SK-N-SH (cell line): ENCODE measurements at places on chromosomes 3 and 15. TPM values are rescaled to one million over a fixed set of nuclear protein-coding genes. Genes with fewer than 3 reads are reported as not detected.

DNA sequence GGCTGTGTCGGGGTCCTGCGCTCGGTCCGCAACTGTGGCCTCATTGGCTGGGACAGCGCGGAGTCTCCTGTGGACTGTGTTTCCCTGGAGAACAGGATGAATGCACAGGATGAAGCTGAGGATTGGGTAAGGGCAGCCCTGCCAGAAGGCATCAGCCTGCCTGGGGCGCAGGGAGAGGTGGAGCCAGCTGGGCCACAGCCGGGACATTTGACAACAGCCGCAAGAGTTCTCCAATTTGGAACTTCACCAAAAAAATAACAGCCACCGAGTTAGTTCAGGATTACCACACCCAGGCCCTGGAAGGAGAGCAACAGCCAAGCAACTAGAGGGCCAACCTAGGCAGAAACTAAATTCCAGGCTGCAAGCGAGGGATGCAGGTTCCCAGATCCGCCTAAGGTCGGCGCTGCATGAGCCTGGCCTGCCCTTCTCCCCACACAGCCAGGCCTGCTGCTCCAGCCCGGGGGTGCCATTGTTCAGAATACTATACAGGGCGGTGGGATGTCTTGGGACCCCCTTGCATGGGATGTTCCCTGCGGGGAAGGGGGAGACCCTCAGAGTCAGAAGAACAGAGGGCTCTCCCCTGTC, 229.3 kb downstream of the OCA2 start:
- H3K36me3 ChIP-seq, result no peaks in the 10 kb centered on the region
- no peak overlapping the region for H3K4me3 ChIP-seq
- DNase-seq, result no peak
- H3K27ac ChIP-seq, result no peak overlapping the region

GRCh38 chr15:58046467-58046866, 19.0 kb downstream of the ALDH1A2 start:
- no peaks in the 10 kb centered on the region for H3K4me1 ChIP-seq
- H3K36me3 ChIP-seq, result no peaks in the 10 kb centered on the region
- no peak overlapping the region for H3K27ac ChIP-seq
- H3K27me3 ChIP-seq, result no peaks in the 10 kb centered on the region; the same call in none of the 2 replicates
- H3K4me3 ChIP-seq, result no peak overlapping the region

GRCh38 chr3:155323063-155323666, 29.7 kb upstream of the STRIT1 start:
- H3K36me3 ChIP-seq, result no peaks in the 10 kb centered on the region
- H3K27me3 ChIP-seq, result no peaks in the 10 kb centered on the region
- H3K27ac ChIP-seq, result no peak overlapping the region
- no peaks in the 10 kb centered on the region for H3K4me1 ChIP-seq
- DNase-seq, result peak; percentile 61

DNA sequence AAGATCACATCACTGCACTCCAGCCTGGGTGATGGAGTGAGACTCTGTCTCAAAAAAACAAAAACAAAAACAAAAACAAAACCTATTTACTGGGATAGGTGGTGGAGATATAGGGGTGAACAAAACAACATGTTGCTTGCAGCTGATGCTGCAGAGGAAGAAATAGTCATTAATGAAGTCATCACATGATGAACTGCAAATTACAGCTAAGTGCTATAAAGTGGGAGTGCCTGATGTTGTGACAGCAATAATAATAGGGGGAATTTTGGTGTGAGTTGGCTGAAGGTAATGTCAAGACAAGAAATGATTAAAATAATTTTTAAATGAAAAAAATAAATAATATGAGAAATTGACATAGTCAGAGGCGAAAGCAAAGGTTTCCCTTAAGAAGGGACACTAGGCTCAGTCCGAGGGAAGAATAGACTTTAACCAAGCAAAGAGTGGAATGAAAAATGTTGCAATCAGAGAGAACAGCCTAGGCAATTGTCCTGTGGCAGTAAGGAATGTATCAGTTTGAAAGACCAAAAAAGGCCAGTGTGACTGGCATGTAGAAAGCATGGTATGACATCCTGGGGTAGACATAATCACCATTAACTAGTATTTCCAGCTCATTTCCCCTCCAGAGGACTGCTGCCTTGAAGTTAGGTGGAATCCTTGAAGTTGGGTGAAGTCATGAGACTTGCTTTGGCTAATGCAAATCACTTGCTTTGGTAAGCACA, 14.7 kb upstream of the PIK3CB start:
- no peak overlapping the region for H3K27ac ChIP-seq
- H3K36me3 ChIP-seq, result no peaks in the 10 kb centered on the region
- DNase-seq, result no peak
- H3K4me3 ChIP-seq, result no peak overlapping the region
- no peaks in the 10 kb centered on the region for H3K27me3 ChIP-seq

- H3K27me3 ChIP-seq, result no peaks in the 10 kb centered on the region
- H3K36me3 ChIP-seq, result no peaks in the 10 kb centered on the region
- DNase-seq, result no peak
- H3K27ac ChIP-seq, result no peak overlapping the region
- no peak overlapping the region for H3K4me3 ChIP-seq
Observed at GRCh38 chr3:139745831-139746230, 68.1 kb upstream of the NMNAT3 start.

DNA sequence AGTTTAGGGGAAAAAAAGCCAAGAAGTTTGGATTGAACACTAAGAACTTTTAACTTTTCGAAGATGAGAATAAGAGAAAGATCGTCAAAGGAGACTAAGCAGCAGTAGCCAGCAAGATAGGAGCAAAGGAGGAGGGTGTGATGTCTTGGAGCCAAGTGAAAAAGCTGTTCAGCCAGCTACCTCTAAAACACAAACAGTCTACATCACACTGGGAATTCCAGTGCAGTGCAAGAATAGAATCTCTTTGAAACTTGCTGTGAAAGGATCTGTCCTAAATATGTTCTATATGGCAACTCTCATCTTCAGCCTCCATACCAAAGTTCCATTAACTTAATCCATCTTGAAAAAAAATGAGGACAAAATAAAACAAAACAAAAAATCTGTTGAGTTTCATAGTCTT, 541.5 kb downstream of the MAGI1 start:
- H3K27me3 ChIP-seq, result no peaks in the 10 kb centered on the region
- no peak for DNase-seq
- no peak overlapping the region for H3K27ac ChIP-seq
- H3K4me3 ChIP-seq, result no peak overlapping the region
- no peaks in the 10 kb centered on the region for H3K36me3 ChIP-seq

GRCh38 chr15:71114066-71114680, 1.1 kb upstream of the THSD4 start:
- H3K4me1 ChIP-seq, result peaks cover 18% of the 10 kb centered on the region; the same call in 1 of the 2 replicates
- no peak overlapping the region for H3K27ac ChIP-seq
- H3K4me3 ChIP-seq, result no peak overlapping the region
- DNase-seq, result no peak
- H3K27me3 ChIP-seq, result no peaks in the 10 kb centered on the region

DNA sequence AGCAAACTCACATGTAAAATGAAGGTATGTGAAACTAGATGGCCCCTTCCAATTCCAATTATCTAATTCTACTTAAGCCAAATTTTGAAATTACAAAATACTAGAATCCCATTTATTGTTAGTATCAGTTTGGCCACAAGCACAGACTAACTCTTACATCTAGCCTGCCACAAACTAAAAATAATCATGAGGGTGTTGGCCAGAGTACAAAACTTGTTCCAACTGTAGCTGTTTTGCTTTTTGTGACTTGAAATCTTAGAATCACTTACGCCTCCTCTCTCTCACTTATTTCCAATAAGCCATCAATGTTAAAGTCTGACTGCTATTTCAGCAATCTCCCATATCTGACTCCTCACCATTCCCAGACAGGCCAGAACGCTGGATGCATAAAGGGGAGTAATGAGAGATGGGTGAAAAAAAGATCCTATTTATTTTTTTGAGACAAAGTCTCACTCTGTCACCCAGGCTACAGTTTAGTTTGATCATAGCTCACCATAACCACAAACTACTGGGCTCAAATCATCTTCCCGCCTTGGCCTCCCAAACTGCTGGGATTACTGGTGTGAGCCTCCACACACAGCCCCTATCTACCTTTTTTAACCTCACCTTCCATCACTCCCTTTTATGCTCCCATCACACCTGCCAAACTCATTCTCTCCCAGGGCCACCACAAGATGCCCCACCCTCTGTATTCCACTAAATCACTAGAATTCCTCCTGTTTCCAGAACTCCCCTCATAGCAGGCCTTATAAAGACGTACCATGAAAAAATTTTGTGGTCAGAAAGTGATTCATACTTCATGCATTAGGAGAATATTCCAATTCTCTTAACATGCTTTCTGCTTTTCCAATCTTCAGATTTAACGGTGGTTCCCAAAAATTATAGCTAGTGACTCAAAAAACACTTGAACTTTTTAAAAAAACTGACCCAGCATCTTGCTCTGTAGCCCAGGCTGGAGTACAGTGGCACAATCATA, 36.5 kb downstream of the ATOSA start:
- no peak overlapping the region for H3K4me3 ChIP-seq
- no peak overlapping the region for H3K27ac ChIP-seq
- peaks cover 8% of the 10 kb centered on the region; the same call in 1 of the 2 replicates for H3K36me3 ChIP-seq
- H3K4me1 ChIP-seq, result no peaks in the 10 kb centered on the region

- H3K27me3 ChIP-seq, result peaks cover 5% of the 10 kb centered on the region; the same call in 1 of the 2 replicates
- DNase-seq, result no peak
- no peaks in the 10 kb centered on the region for H3K36me3 ChIP-seq
- H3K4me1 ChIP-seq, result peaks cover 10% of the 10 kb centered on the region; the same call in 1 of the 2 replicates
Observed at GRCh38 chr15:70023769-70024491, 73.8 kb downstream of the TLE3 start.

DNA sequence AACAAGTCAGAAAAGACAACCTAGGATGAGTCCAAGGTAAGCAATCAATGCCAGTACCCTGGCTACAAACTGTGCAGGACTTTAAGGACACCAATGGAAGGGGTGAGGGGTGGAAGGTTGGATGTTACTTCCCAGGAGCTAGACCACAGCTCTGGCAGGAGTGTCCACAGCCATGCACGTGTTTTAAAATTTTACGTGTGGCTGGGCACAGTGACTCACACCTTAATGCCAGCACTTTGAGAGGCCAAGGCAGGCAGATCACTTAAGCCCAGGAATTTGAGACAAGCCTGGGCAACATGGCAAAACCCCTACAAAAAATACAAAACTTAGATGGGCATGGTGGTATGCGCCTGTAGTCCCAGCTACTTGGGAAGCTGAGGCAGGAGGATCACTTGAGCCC, 14.7 kb upstream of the HDC start:
- no peak overlapping the region for H3K4me3 ChIP-seq
- H3K27ac ChIP-seq, result no peak overlapping the region
- no peaks in the 10 kb centered on the region for H3K4me1 ChIP-seq
- no peaks in the 10 kb centered on the region for H3K27me3 ChIP-seq
- H3K36me3 ChIP-seq, result 0 out of 2 replicates have a peak, but pooled peaks cover 3% of the 10 kb centered on the region

- no peak overlapping the region for H3K27ac ChIP-seq
- no peaks in the 10 kb centered on the region for H3K4me1 ChIP-seq
- H3K36me3 ChIP-seq, result peaks cover 44% of the 10 kb centered on the region; the same call in 1 of the 2 replicates
Observed at GRCh38 chr3:12924437-12924836, 83.1 kb upstream of the RPL32 start.

- peaks cover 38% of the 10 kb centered on the region for H3K36me3 ChIP-seq
- DNase-seq, result no peak
- no peak overlapping the region for H3K27ac ChIP-seq
- no peaks in the 10 kb centered on the region for H3K27me3 ChIP-seq
Observed at GRCh38 chr3:28267984-28268849, 26.8 kb downstream of the CMC1 start.

GRCh38 chr3:10837849-10838248, 21.8 kb downstream of the SLC6A11 start:
- no peaks in the 10 kb centered on the region for H3K4me1 ChIP-seq
- H3K27me3 ChIP-seq, result no peaks in the 10 kb centered on the region
- no peak overlapping the region for H3K4me3 ChIP-seq
- no peak overlapping the region for H3K27ac ChIP-seq
- no peaks in the 10 kb centered on the region for H3K36me3 ChIP-seq
- no peak for DNase-seq

GRCh38 chr3:52387481-52387880, 57.4 kb downstream of the SEMA3G start:
- no peaks in the 10 kb centered on the region for H3K4me1 ChIP-seq
- no peak for DNase-seq
- H3K4me3 ChIP-seq, result no peak overlapping the region

DNA sequence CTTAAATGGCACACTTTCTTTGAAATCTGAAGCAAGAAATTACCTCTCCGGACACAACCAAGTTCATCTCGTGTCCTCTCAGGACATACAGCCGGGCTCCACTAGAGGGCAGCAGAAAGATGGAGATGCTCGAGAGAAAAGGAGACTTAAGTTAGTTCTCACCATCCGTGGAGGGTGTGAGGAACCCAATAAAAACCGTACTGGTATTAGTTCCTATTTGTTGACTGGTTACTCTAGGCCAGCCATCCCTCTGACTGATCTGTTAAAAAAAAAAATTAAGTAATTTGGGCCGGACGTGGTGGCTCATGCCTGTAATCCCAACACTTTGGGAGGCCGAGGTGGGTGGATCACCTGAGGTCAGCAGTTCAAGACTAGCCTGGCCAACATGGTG, 7.9 kb upstream of the CYP11A1 start:
- H3K4me1 ChIP-seq, result no peaks in the 10 kb centered on the region
- no peak overlapping the region for H3K27ac ChIP-seq
- no peak overlapping the region for H3K4me3 ChIP-seq
- H3K36me3 ChIP-seq, result no peaks in the 10 kb centered on the region
- peaks cover 27% of the 10 kb centered on the region for H3K27me3 ChIP-seq

DNA sequence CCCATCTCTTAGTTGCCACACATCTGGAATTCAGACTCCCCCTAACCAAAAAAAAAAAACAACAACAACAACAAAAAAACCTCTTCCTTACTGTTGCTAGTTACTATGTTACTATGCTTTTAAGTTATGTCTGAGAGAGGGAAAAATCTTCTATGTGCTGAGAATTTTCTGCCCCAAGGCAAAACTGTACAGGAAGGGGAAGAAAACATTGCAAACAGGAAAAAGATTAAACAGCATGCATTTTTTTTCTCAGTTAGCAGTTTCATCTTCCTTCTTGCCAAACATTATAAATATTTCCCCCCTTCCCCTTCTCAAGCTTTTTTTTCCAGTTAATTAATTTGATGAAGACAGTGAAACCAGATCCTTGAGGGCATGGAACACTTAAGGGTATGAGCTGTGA, 1.1 kb upstream of the CD200R1 start:
- H3K4me3 ChIP-seq, result no peak overlapping the region
- no peaks in the 10 kb centered on the region for H3K36me3 ChIP-seq
- DNase-seq, result no peak
- no peak overlapping the region for H3K27ac ChIP-seq
- H3K27me3 ChIP-seq, result no peaks in the 10 kb centered on the region
- H3K4me1 ChIP-seq, result no peaks in the 10 kb centered on the region; the same call in 1 of the 2 replicates

COL6A6 gene
- not detected in 2 replicates for polyA plus RNA-seq

GRM2 gene
- 0.15 and 0.24 TPM in 2 replicates for polyA plus RNA-seq

AGBL1 gene
- polyA plus RNA-seq, result not detected in 2 replicates

C3orf85 gene
- not detected in 2 replicates for polyA plus RNA-seq

SCAANT1 gene
- polyA plus RNA-seq, result not detected in 2 replicates

CEP63 gene
- 6.0 and 6.3 TPM in 2 replicates for polyA plus RNA-seq

FGF12 gene
- polyA plus RNA-seq, result 0.18 and 0.30 TPM in 2 replicates

PLSCR5 gene
- polyA plus RNA-seq, result not detected in 2 replicates

WNT5A gene
- polyA plus RNA-seq, result 27.1 and 30.7 TPM in 2 replicates
